ENCODE measurements at places on chromosomes 16 and 17. TPM values are rescaled to one million over a fixed set of nuclear protein-coding genes. Genes with fewer than 3 reads are reported as not detected.

GRCh38 chr17:1216217-1217088 is 36.7 kb upstream of the ABR start:
- H3K4me3 ChIP-seq, result no peak overlapping the region
- no peak for DNase-seq
- H3K27me3 ChIP-seq, result peaks cover 7% of the 10 kb centered on the region

DNA sequence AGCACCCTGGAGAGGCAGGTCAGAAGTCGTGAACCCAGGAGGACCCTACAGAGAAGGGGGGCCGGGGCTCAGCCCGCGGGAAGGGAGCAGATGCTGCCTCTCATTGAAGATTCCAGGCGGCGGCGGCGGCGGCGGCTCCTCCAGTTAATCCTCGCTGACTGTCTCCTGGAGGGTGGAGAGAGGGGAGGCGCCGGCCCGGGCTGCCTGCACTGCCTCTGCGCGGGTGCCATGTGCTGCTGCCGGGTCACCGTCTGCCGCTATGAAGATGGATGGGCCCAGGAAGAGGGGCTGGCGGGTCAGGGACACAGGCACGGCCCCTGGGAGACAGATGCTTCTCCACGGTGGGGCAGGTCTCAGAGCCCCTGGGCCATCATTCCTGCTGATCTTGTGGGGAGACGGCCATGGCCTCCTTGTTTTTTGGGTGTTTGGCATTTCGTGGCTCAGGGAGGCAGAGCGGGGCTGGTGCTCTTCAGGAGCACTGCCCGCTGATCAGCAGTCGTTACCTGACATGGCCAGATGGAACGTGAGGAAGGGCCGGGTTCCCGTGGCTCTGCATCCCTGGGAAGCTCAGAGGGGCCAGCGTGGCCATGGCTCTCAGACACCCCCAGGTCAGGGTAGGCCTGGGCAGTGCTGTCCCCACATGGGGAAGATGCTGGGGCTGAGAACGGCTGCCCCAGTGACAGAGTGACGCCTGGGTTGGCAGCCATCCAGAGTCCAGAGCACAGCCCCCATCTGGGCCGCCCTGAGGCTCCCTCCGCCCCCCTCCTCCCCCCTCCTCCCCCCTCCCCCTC is 36.1 kb downstream of the GINS2 start:
- no peak for DNase-seq
- peaks cover 41% of the 10 kb centered on the region for H3K36me3 ChIP-seq
- H3K27ac ChIP-seq, result no peak overlapping the region

GRCh38 chr17:78781104-78781892 is 775 bp downstream of the CYTH1 start:
- peak overlapping the region; percentile 86 for H3K27ac ChIP-seq
- peaks cover 78% of the 10 kb centered on the region for H3K4me1 ChIP-seq
- peaks cover 7% of the 10 kb centered on the region for H3K36me3 ChIP-seq
- no peak for DNase-seq
- H3K4me3 ChIP-seq, result peak overlapping the region; percentile 93

- DNase-seq, result peak; percentile 25
- no peak overlapping the region for H3K27ac ChIP-seq
- H3K36me3 ChIP-seq, result peaks cover 3% of the 10 kb centered on the region
- H3K4me1 ChIP-seq, result no peaks in the 10 kb centered on the region
- H3K27me3 ChIP-seq, result no peaks in the 10 kb centered on the region
- H3K4me3 ChIP-seq, result no peak overlapping the region
Observed at GRCh38 chr16:914440-914839, 56.3 kb downstream of the LMF1 start.

DNA sequence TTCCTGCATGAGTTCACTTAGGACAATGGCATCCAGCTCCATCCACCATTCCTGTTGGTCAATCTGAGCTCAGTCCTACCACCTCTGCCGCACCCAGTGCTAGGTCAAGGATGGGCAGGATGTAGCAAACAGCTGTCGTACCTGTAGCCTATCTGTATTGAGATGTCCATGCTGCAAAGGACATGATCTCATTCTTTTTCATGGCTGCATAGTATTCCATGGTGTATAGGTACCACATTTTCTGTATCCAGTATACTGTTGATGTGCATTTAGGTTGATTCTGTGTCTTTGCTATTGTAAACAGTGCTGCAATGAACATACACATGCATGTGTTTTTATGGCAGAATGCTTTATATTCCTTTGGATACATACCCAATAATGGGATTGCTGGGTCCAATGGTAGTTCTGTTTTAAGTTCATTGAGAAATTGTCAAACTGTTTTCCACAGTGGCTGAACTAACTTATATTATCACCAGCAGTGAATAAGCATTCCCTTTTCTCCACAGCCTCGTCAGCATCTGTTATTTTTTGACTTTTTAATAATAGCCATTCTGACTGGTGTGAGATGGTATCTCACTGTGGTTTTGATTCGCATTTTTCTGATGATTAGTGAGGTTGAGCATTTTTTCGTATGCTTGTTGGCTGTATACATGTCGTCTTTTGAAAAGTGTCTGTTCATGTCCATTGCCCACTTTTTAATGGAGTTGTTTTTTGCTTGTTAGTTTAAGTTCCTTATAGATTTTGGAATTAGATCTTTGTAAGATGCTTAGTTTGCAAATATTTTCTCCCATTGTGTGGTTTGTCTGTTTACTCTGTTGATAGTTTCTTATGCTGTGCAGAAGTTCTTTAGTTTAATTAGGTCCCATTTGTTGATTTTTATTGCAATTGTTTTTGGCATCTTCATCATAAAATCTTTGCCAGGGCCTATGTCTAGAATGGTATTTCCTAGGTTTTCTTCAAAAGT is 7.2 kb upstream of the MRTFB start:
- H3K27ac ChIP-seq, result no peak overlapping the region
- H3K4me1 ChIP-seq, result no peaks in the 10 kb centered on the region
- H3K36me3 ChIP-seq, result no peaks in the 10 kb centered on the region
- no peak for DNase-seq
- H3K4me3 ChIP-seq, result no peak overlapping the region

DNA sequence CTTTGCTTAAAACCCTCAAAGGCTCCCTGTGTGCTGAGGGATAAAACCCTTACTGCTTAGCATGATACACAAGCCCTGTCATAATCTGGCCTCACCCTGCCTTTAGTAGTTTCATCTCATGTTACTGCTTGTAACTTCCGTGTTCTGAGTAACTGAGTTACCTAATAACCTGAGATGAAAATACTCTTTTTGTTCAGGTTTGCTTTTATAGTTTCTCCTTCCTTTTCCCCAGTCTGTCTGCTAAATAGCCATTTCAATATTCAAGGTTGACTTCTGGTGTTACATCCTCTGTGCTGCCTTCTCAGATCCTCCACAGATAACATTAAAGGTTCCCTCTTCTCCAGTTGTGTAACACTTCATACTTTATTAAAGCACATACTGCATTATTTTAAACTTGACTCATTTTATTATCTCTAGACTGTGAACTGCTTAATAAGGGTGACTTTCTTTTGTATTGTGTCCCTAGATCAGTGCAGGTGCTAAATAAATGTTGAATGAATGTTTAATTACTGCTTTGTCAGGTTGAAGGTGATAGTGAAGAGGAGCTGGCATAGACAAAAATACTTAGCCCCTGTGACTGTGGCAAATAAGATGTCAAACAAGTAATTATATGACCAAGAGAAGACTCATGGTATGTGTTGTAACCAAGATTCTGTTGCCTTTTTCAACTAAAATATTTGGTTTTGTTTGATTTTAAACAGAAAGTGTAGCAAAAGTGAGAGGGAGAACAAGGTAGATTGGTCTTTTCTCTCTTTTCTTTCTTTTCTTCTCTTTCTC is 47.8 kb downstream of the NFAT5 start:
- DNase-seq, result no peak
- H3K4me3 ChIP-seq, result no peak overlapping the region
- H3K36me3 ChIP-seq, result peaks cover 2% of the 10 kb centered on the region

GRCh38 chr16:15897121-15897780 is 8.8 kb upstream of the CEP20 start:
- no peaks in the 10 kb centered on the region for H3K27me3 ChIP-seq
- H3K36me3 ChIP-seq, result no peaks in the 10 kb centered on the region
- H3K4me3 ChIP-seq, result no peak overlapping the region
- no peak for DNase-seq
- no peaks in the 10 kb centered on the region for H3K4me1 ChIP-seq
- no peak overlapping the region for H3K27ac ChIP-seq

GRCh38 chr17:28861393-28862203 is 6.8 kb downstream of the ERAL1 start:
- DNase-seq, result no peak
- no peaks in the 10 kb centered on the region for H3K27me3 ChIP-seq
- H3K4me1 ChIP-seq, result peaks cover 3% of the 10 kb centered on the region
- H3K4me3 ChIP-seq, result no peak overlapping the region

DNA sequence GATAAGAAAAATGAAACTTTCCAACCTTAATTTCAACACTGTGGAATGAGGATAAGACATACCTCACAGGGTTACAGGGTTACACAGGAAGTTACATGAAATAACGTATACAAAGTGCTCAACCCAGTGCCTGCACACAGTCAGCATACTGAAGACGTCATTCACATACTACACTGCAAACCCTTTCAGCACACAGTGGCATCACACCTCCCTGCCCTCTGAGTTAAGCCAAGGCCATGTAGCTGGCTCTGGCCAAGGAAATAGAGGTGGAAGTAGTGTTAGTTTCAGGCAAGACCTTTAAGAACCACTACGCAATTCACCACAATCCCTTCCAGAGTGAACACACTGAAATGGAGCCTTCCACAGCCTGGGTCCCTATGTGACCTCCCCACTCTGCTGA is 46.6 kb upstream of the GSG1L start:
- H3K27me3 ChIP-seq, result no peaks in the 10 kb centered on the region
- no peak overlapping the region for H3K27ac ChIP-seq
- H3K4me3 ChIP-seq, result no peak overlapping the region
- H3K4me1 ChIP-seq, result peaks cover 4% of the 10 kb centered on the region

DNA sequence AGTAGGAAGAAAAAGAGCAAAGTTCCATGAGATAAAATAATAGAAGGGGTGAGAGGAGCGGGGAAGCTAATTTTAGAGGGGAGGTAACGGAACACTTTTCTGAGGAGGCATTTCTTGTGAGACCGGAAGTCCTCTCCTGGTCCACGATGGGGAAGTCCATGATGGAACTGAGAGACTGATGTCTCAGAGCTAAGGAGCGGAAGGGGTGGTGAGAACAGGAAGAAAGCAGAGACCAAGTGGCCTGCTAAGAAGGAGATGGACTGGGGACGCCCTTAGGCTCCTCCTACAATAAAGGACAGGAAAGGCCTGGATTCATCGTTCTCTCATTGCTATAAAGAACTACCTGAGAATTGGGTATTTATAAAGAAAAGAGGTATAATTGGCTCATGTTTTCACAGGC is 59.4 kb downstream of the ADAMTS18 start:
- H3K4me1 ChIP-seq, result no peaks in the 10 kb centered on the region
- no peaks in the 10 kb centered on the region for H3K36me3 ChIP-seq
- DNase-seq, result no peak
- no peak overlapping the region for H3K27ac ChIP-seq

DNA sequence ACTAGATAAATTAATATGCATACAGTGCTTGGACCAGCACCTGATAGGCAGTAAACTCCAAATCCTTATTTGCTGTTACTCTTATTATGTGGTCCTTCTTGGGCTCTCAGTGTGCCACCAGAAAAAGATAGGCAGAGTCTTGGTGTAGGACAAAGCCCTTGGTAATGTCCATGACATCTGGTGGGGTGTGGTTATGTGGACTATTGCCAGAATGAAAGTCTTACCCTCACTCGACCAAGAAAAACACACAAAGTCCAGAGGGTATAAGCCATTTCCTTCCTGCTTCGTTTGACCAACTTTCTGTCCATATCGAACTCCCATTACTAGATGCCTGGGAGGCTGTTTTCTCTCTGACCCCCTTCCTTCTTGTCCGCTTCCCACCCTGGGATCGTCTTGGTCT is 140.9 kb downstream of the UTP18 start:
- no peaks in the 10 kb centered on the region for H3K36me3 ChIP-seq
- no peaks in the 10 kb centered on the region for H3K27me3 ChIP-seq
- no peak overlapping the region for H3K27ac ChIP-seq
- H3K4me3 ChIP-seq, result no peak overlapping the region
- DNase-seq, result no peak
- H3K4me1 ChIP-seq, result no peaks in the 10 kb centered on the region

GRCh38 chr16:71315269-71315668 is 26.1 kb upstream of the CMTR2 start:
- H3K27me3 ChIP-seq, result peaks cover 10% of the 10 kb centered on the region
- H3K4me1 ChIP-seq, result no peaks in the 10 kb centered on the region
- no peaks in the 10 kb centered on the region for H3K36me3 ChIP-seq
- H3K27ac ChIP-seq, result no peak overlapping the region

- H3K27me3 ChIP-seq, result no peaks in the 10 kb centered on the region
- H3K4me1 ChIP-seq, result peaks cover 83% of the 10 kb centered on the region
- DNase-seq, result no peak
- H3K4me3 ChIP-seq, result peak overlapping the region; percentile 77
- H3K27ac ChIP-seq, result peak overlapping the region; percentile 97
- H3K36me3 ChIP-seq, result peaks cover 60% of the 10 kb centered on the region
Observed at GRCh38 chr17:76727745-76728456, 1.3 kb downstream of the METTL23 start.

GRCh38 chr16:25570131-25570530 is 121.6 kb upstream of the HS3ST4 start:
- H3K4me1 ChIP-seq, result no peaks in the 10 kb centered on the region
- no peak overlapping the region for H3K27ac ChIP-seq
- no peak for DNase-seq

- peak within 1 kb of the TSS; percentile 64 for H3K27ac ChIP-seq
- H3K4me3 ChIP-seq, result peak within 1 kb of the TSS; percentile 65
- H3K4me1 ChIP-seq, result peaks cover 55% of the 10 kb centered on the region
- H3K27me3 ChIP-seq, result no peaks in the 10 kb centered on the region
- peak; percentile 66 for DNase-seq
Observed at GRCh38 chr16:569445-570254, at the start of gene PIGQ. TSS of gene PIGQ (plus strand) at chr16:569968. CDS start at chr16:574075, 4,107 bp downstream.

DNA sequence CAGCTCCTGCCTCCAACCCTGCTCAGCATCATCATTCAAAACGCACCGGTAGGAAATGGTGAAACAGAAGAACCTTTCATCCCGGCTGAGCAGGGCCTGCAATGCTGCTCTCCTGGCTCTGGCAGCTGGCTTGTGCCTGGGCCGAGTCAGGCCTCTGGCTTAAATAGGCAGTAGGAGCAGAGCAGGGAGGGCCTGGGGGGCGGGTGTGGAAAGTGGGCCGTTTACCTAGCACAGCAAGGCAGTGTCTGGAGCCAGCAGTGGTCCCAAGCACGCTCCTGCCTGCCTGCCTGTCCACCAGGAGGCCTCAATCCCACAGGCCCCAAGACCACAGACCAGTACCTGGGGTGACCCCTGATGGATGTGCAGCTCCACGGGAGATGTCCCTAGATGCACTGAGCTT is 59.3 kb downstream of the SMPD3 start:
- H3K27ac ChIP-seq, result no peak overlapping the region
- H3K36me3 ChIP-seq, result no peaks in the 10 kb centered on the region
- H3K27me3 ChIP-seq, result no peaks in the 10 kb centered on the region
- H3K4me1 ChIP-seq, result peaks cover 2% of the 10 kb centered on the region

SOX15 gene
- total RNA-seq, result 0.30 TPM

MAP1LC3B gene
- 92.4 TPM for total RNA-seq

CACNB1 gene
- 14.9 TPM for total RNA-seq

RRAD gene
- 0.28 TPM for total RNA-seq

MT4 gene
- total RNA-seq, result not detected

B9D1 gene
- 0.66 TPM for total RNA-seq

TSNAXIP1 gene
- total RNA-seq, result 0.61 TPM

ZSCAN10 gene
- 0.36 TPM for total RNA-seq

TPSB2 gene
- total RNA-seq, result not detected

CCL7 gene
- total RNA-seq, result not detected

SLC38A8 gene
- total RNA-seq, result not detected

NAGS gene
- total RNA-seq, result 0.56 TPM
